ENCODE measurements at places on chromosomes 5 and 9.

DNA sequence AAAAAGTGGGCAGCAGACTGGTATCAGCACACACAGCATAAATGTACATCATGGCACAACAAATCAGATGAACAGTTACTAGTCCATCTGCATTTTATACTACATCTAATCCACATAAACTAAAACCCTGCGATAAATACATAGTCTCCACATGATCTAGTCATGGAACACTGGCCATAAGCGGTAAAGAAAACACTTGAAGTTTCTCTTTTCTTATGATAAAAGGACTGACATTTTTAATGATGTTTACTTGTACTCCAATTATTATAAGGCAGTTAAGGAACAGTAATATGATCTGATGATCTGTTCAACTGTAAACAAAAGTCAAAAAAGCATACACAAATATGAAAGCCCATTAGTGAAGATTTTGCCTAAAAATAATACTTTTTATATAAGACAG, 112.5 kb downstream of the MPDZ start:
- DNase-seq = no peak

DNA sequence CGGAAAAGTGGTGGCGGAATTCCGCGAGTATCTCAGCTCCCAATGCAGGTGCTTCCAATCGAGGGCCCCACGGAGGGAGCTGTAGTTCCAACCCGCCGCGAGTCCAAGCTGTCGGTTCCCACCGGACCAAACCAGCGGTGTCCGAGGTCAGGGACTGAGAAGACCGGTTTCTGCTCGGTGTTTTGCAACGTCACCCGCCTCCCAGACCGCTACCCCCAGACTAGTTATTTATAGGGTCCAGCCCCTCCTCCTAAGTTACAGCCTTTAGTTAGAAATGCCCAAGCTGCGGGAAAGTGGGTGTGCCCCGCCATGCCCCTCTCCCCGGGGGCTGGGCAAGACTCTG, 677 bp upstream of the MYORG start:
- no peak for DNase-seq

- DNase-seq = no peak
Measured at GRCh38 chr5:3025392-3025791, 273.9 kb upstream of the IRX2 start.

- no peak for DNase-seq
Measured at GRCh38 chr5:38408446-38409198, 147.8 kb downstream of the LIFR start.

GRCh38 chr5:12330381-12330780, 426.1 kb upstream of the CTNND2 start:
- DNase-seq = no peak

GRCh38 chr5:50967563-50968355, 301.3 kb downstream of the PARP8 start:
- no peak for DNase-seq

DNA sequence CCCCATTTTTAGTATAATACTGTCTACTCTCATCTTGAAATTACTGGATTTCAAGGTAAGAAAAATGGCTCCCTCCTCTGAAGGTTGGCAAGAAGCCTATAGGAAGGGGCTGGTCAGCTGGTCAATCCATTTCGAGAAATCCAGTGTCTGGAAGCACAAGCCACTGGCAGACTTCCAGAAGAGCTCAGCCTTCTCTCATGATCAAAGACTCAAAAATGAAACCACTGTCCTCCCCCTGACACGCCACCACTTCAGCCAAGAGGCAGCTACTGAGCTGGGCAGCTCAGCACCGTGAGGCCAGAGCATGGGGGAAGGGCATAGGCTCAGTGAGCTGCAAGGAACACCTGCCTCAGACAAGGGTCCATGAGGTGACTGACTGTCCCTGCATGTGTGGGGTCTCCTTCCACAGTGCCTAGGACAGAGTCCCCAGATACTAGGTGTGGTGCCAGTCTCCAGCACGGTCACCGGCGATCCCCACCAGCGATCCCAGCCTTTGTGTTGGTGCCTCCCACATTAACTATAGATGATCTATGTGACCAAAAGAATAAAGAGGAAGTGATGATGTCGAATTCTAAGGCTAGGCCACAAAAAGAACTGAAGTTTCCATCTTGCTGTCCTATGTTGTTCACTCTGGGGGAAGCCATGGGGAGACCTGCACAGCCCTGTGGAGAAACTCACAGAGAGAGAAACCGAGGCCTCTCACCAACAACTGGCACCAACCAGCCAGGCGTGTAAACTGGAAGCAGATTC, 100.1 kb upstream of the LRRTM2 start:
- peak; percentile 47 for DNase-seq

- no peak for DNase-seq
Measured at GRCh38 chr5:143373076-143373475, 30.4 kb downstream of the NR3C1 start.

DNA sequence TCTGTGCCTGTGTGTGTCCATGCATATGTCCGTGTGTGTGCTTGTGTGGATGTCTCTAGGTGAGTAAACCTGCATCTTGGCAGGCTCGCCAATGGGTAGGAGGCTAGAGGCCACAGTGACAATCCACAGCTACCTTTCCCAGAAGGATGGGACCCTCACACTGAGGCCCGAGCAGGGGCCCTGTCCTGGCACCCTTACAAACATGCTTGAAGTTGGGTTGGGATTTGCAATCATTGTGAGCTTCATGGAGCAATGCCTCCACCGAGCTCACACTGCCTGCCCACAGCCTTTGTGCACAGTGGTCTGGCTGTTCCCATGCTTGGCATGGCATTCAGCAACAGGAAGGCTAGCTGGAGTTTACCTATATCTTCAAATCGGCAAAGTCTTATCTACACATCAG, 311.1 kb upstream of the IRX1 start:
- no peak for DNase-seq

DNA sequence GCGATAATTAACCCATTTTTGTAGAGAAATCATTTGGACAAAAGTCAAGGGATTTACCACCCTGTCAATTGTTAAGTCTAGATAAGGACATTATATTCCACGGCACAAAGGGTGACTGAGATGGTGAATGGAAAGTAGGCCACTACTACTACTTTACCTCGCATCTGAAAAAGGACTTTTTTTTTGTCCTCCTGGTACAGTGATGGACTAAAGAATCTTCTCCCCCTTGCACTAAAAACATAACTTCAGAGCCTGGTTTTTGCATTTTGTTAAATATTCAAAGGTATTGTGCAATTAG, 147.5 kb downstream of the EBF1 start:
- DNase-seq = no peak
